ENCODE measurements at places on chromosomes 4 and X.

DNA sequence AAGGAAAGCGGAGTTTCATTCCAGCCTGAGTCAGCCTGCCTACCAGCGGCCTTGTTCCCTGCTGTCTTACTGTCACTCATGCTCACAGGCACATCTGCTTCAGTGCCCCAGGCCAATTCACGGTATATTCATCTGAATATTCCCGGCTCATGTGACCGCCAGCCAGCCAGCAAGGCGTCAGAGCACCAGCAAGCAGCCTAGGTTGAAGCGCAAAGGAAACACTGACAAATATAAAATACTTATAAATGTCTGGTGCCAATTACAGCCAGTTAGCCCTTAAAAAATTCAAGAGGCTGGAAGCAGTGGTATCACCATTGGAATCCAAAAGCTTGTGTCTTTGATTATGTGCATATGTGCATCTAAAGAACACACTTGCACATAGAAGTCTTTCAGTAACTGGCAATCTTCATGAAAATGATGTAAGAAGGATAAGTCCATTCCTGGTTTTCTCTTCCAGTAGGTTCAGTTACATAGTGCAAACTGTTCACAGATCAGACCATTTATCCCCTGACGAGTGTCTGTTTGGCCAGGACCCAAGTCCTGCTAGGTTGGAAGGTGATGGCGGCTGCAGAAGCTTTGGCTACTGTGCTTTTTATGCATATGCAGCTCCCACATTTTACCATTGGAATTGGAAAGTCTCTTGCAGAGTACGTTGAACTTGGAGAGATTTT, 61.3 kb downstream of the LUZP4 start:
- DNase-seq = no peak

GRCh38 chr4:8542776-8543525, 37.2 kb upstream of the GPR78 start:
- peak; percentile 2 for DNase-seq

GRCh38 chr4:1674682-1675081, 9.4 kb downstream of the FAM53A start:
- no peak for DNase-seq

DNA sequence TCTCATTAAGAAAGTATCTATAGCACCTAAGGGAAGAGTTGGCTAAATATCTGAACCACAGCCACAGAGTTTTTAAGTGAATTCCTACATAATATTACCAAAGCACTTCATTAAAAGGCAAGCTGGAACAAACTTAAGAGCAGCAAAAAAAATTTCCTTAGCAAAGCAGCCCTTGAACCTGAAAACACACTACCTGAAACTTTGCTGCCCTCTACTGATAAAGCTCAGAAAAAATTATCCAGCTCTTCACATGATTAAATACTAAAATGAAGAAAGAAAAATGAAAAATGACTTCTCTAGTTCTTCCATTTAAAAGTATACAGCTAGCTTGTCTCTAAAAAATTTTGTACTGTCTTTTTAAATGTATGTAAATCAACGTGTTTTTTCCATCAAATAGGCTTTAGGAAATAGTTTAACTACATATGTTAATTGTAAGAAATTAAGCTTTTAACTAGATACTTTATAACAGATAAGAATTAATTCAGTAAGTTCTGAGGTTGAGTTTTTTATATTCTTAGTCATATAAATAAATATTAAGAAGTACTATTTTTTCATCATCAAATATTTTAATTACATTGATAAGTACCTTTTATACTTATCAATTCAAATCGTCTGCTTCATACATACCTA, 156.1 kb downstream of the STPG2 start:
- DNase-seq = no peak

DNA sequence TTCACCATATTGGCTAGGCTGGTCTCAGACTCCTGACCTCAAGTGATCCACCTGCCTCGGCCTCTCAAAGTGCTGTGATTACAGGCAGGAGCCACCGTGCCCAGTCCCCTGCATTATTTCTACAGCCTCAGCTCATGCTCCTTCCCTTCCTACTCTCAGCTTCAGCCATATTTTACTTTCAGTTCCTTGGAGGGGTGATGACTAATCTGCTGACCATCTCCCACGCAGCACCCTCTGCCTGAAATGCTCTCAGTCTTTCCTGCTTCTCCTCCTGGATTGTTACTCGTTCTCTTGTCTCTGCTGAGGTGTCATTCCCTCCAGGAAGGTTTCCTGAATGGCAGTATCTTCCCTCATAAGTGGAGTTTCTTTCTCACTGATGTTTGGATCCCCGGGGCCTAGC, 63.3 kb downstream of the MOSPD2 start:
- DNase-seq = no peak

DNA sequence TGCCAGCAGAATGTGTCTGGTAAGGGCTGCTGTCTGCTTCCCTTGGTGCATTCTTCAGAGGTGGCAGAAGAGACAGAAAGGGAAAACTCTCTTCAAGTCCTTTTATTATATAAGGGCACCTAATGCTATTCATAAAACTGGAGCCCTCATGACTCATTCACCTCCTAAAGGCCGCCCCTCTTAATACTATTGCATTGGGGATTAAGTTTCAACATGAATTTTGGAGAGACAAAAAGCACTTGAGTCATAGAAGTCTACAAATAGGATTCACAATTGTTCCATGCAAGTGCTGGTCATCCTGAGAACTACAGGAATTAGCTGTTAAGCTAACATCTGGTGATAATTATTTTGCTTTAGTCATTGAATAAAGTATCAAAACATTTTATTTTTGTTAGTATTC, 349.5 kb downstream of the HS3ST1 start:
- DNase-seq = no peak

GRCh38 chr4:96103086-96103485, 263.2 kb downstream of the PDHA2 start:
- no peak for DNase-seq

Data from GM12892 (cell line).